ENCODE measurements at places on chromosomes 12 and 14. TPM values are rescaled to one million over a fixed set of nuclear protein-coding genes. Genes with fewer than 3 reads are reported as not detected.

Gene IL31
- total RNA-seq = 2.1 TPM

- no peak for DNase-seq
These were observed 1.5 kb downstream of the HOXC6 start for GRCh38 chr12:54029529-54030441.

GRCh38 chr12:108414021-108414420 lies 74.9 kb upstream of the CMKLR1 start:
- DNase-seq = no peak

GRCh38 chr12:92012691-92013090 lies 133.0 kb downstream of the BTG1 start:
- DNase-seq = no peak

Gene TAPBPL
- 40.8 TPM for total RNA-seq

Gene LRTM2
- not detected for total RNA-seq

- DNase-seq = no peak
These were observed 137.4 kb downstream of the ANO2 start for GRCh38 chr12:5807514-5808219.

GRCh38 chr12:58888131-58888783 lies 32.0 kb downstream of the LRIG3 start:
- DNase-seq = no peak

DNA sequence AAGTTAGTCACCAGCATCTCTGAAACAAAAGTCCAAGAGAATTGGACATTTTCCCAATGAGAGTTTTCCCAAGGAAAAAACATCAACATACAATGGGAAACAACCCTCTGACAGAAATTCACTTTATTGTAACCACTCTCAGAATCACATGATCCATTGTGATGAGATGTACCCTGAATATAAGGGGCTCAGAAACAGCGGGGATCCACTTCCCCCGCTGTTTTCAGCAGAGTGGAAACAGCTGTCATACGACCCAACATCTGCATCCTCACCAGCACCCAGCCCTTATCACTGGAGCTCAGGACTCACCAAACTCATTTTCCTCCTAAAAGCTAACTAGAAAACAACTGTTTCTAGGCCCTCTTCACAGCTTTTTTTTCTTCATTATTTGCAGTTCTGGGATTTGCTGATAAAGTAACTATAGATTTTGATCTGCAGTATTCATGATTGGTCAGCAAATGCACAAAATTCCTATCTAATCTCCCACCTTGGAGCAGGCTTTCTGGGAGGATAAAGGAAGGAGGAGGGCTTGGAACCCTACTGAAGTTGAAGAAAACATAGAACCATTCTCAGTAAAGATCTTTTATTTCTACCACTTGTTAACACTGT lies 31.3 kb downstream of the CORO1C start:
- DNase-seq = no peak

DNA sequence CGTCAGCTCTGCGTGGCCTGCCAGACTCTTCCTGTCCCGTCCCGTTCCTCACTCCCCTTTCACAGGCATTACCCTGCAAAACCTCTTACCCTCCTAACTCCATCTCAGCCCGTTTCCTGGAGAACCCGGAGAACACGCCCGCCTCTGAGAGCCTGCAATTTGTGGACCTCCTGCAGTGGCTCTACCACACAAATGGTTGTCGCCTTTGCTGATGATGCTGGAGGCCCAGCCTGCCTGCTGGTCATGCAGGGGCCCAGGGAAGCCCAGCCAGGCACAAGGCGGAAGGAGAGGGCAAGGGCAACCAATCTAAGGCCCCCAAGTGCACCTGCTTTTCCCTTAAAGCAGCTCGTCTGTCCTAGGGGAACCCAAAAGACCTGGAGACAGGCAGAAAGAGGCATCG lies 22.5 kb downstream of the RFLNA start:
- no peak for DNase-seq

Gene PDE3A
- total RNA-seq = not detected

Gene MANSC1
- total RNA-seq = 2.2 TPM

Gene MYF6
- not detected for total RNA-seq

DNA sequence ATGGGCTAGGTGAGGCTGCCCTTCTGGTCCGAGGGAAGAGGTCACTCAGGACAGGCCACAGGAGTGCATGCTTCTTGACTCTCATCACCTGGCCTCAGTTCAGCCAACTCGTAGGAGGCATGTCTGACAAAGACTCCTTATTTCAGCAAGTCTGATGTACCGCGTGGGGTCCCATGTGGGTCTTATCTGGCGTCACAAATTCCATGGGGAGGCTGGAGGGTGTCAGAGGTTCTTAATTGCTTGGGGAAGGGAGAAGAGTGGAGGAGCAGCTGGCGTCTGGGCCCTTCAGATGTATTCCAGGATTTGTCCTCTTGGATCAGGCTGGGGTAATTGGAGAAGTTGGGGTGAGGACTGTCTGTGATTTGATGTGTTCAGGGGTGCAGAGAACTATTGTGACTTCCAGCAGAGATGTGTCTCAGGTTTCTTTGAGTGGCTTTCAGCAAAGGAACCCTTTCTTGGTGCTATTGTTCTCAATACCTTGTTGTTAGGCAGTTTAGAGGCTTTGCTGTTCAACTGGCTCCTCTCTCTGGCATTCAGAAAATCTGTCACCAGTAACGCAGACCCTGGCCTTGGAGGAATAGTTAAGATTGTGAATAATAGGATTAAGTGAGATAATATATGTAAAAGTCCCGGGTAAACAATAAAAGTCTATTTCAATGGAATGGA lies 60.1 kb downstream of the SUSD6 start:
- no peak for DNase-seq

Gene TOMM20L
- not detected for total RNA-seq

- DNase-seq = no peak
These were observed 1364.0 kb upstream of the SEL1L start for GRCh38 chr14:82897469-82898308.

Gene TESPA1
- 107 TPM for total RNA-seq

GRCh38 chr14:103697603-103698379 lies 17.5 kb downstream of the XRCC3 start:
- no peak for DNase-seq

GRCh38 chr12:96061864-96062453 lies 26.6 kb upstream of the LTA4H start:
- DNase-seq = peak; percentile 87

- DNase-seq = no peak
These were observed 27.6 kb downstream of the SCAF11 start for GRCh38 chr12:45962553-45963325.

- no peak for DNase-seq
These were observed 733.9 kb downstream of the NRXN3 start for GRCh38 chr14:78904094-78904493.

Gene FAIM2
- total RNA-seq = 0.91 TPM

Gene RERGL
- not detected for total RNA-seq

GRCh38 chr14:80055226-80055625 lies 156.1 kb downstream of the DIO2 start:
- DNase-seq = no peak

DNA sequence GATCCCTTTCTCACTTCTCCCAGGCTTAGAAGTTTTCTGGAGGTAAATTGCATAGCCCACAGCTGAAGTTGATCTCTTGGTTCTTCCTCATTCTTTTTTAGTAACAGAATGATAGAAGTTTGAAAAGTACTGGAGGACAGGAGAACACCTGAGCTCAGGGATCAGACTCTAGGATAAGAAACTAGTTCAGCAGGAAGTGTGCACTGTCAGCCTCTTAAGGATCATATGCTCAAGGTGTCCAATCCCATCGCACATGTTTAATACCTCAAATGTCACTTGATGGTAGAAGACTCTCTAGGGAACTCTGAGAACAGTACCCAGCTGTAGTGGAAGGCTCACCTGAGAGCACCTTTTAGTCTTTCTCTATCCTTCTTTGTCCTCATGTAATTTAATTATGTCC lies 14.7 kb upstream of the LIMA1 start:
- no peak for DNase-seq

GRCh38 chr12:33587784-33588712 lies 148.4 kb upstream of the SYT10 start:
- DNase-seq = no peak

DNA sequence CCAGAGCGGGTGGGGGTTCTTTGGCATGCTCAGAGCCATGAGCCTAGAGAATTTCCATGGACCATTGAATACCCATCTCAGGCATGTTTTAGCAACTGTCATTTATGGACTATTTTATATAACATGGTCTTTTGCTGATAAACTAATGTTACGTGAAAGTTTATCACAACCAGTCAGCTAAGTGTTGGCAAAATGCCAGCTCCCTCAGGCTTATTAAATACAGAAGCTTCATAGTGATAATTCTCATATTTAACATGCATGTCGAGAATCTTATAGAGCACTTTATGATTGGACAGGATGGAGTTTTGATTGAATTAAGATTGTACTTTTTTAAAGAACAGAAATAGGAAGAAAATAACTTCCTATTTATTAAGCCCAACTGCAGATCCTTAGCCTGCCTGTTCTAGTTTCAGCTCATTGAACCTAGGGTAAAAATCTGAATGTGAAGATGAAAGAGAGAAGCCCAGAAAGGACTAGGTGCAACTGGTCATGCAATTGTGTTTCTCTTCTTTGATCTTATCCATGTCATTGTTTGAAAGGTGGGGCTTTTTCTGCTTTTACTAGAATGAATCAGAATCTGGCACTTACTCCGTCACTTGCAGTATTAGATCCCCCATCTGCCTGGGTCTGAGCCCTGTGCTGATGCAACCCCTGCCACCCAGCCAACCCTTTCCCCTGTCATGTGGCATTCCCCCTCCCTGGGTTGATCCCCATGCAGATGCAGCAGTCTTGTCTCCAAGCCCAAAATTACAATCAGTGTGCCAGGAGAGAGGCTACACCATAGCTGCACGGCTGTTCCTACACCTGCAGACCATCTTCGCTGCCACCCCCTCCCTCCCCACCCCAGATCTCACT lies 134.6 kb upstream of the EVL start:
- peak; percentile 78 for DNase-seq

Gene CLEC4C
- not detected for total RNA-seq

DNA sequence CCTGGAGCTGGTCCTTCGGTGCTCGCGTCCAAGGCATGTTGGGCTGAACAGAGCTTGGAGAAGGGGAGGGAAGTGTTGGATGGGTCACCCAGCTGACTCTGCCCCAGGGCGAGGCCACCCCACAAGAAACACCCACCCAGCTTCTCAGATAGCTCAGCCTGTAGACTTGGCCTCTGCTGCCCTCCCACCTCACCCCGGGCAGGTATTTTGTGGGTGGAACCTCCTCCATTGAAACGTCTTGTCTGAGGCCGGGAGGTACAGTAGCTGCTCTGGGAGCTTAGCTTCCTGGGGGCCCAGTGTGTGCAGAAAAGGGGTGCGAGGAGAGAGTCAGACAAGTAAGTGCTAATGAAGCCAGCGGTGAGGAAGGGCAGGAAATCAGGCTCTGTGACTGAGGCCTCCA lies 54.8 kb upstream of the TSPAN9 start:
- DNase-seq = no peak

Gene EMP1
- total RNA-seq = 16.6 TPM

Gene LRP1-AS
- total RNA-seq = not detected

GRCh38 chr14:90730206-90730766 lies 85.9 kb downstream of the TTC7B start:
- DNase-seq = no peak

- DNase-seq = no peak
These were observed 50.7 kb downstream of the JAG2 start for GRCh38 chr14:105117710-105118385.

GRCh38 chr12:1395421-1395955 lies 198.9 kb downstream of the FBXL14 start:
- DNase-seq = no peak

GRCh38 chr14:100815478-100816285 lies 10.2 kb upstream of the MEG3 start:
- DNase-seq = no peak

GRCh38 chr12:116474899-116475298 lies 84.3 kb upstream of the MAP1LC3B2 start:
- no peak for DNase-seq

GRCh38 chr12:52391618-52392002 lies 6.2 kb upstream of the KRT84 start:
- no peak for DNase-seq

GRCh38 chr12:65121956-65122469 lies 908 bp upstream of the WIF1 start:
- no peak for DNase-seq
